ENCODE measurements at places on chromosomes 16 and 17. TPM values are rescaled to one million over a fixed set of nuclear protein-coding genes. Genes with fewer than 3 reads are reported as not detected.

The CDRT15L2 gene
- not detected for total RNA-seq

The SLC6A2 gene
- total RNA-seq, result 0.59 TPM

The HBZ gene
- not detected for total RNA-seq

- no peak for DNase-seq
- no peaks in the 10 kb centered on the region for H3K36me3 ChIP-seq
- no peaks in the 10 kb centered on the region for H3K4me1 ChIP-seq
- no peak overlapping the region for H3K27ac ChIP-seq
- H3K27me3 ChIP-seq, result no peaks in the 10 kb centered on the region
- no peak overlapping the region for H3K4me3 ChIP-seq
These were observed 77.0 kb upstream of the TMEM132E start for GRCh38 chr17:34502426-34502825.

- DNase-seq, result peak; percentile 43
- no peaks in the 10 kb centered on the region for H3K36me3 ChIP-seq
- no peaks in the 10 kb centered on the region for H3K4me1 ChIP-seq
- H3K27ac ChIP-seq, result peak overlapping the region; percentile 94
- H3K4me3 ChIP-seq, result peak overlapping the region; percentile 94
- H3K27me3 ChIP-seq, result no peaks in the 10 kb centered on the region
These were observed 2.5 kb downstream of the CARHSP1 start for GRCh38 chr16:8866118-8866883.

DNA sequence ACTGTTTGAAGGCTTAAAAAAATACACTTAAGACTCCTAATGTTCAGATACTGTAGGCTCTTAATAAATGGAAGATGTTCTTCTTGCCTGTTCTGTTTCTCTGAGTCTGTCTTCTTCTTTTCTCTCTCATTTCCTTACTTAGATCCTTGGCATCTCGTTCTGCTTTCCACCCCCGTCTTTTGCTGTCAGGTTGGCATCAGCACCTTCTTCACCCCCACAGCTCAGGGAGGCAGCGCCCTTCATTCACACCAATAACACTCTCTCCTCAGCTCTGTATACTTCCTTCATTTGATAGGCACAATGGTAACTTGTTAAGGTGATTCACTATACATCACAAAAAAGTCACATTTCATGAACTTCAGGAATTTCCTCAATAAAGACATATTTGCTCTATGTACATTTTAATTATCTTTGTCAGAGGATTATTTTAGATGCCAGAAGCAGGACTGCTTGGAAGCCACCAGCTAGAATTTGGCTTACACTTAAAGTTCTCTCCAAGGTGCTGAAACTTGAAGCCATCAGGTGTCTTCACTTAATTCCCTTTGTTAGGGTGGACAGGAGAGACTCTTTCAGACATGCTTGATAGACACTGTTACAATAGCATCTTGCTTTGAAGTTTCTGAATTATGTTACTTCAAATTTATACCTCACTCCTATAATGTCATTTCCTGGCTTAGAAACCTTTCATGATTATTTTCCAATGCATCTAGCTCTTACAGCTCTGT is 670.1 kb upstream of the C16orf82 start:
- no peaks in the 10 kb centered on the region for H3K36me3 ChIP-seq
- no peak overlapping the region for H3K4me3 ChIP-seq
- H3K27me3 ChIP-seq, result no peaks in the 10 kb centered on the region
- no peak for DNase-seq
- no peaks in the 10 kb centered on the region for H3K4me1 ChIP-seq
- H3K27ac ChIP-seq, result no peak overlapping the region

DNA sequence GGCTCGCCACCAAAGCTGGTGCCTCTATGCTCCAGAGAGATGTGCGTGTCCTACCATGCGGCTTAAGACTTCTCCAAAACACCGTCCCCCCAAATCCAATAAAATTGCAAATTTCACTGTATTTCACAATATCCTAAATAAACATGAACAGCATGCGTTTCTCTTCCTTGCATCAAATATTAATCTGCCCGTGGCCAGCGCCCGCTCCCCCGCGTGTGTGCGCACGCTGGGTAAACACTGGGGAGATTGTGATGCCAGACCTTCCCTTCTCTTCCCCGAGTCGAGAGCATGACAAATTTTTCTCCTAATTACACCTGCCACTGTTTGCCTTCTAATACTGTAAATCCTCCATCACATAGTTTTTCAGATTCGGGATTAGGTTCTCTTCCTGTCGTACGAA is 148.1 kb downstream of the MRM1 start:
- H3K36me3 ChIP-seq, result no peaks in the 10 kb centered on the region
- H3K27ac ChIP-seq, result no peak overlapping the region
- H3K27me3 ChIP-seq, result no peaks in the 10 kb centered on the region

DNA sequence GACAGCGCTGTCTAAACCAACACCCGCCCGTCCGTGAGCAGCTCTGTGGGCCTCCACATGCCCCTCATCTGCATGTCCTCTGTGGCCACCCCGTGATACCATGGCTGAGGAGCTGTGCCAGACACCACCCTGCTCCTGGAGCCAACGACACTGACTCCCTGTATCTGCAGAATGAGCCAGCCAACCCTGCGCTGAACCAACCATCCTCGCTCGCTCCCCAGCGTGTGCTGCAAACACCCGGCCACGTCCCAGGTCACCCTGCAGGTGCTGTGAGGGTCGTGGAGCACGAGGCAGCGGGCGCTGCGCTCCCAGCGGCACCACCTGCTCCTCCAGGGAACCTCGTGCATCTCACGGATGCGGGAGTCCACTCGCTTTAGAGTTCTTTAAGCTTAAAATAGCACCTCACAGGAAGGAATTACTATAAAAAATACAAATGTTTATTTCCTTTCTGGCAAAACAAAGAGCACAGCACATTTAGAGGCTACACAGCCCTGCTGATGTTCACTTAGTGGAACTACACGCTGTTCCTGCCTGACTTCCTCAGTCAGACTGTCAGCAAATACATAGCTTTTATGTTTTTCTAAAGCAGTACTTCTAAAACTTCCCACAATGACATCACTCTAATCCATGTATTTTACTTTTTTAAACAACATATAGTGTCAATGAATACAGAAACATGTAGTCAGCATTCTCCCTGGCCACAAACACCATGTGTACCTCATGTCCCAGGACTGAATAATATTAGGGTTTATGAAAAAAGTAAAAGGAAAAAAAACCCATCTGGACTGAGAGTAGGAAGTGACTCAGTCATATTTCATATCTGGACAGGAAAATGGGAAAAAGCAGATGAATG is 43.5 kb downstream of the MAP1LC3B start:
- no peak overlapping the region for H3K27ac ChIP-seq
- DNase-seq, result no peak
- H3K27me3 ChIP-seq, result no peaks in the 10 kb centered on the region
- H3K36me3 ChIP-seq, result no peaks in the 10 kb centered on the region
- peaks cover 10% of the 10 kb centered on the region for H3K4me1 ChIP-seq
- H3K4me3 ChIP-seq, result no peak overlapping the region

DNA sequence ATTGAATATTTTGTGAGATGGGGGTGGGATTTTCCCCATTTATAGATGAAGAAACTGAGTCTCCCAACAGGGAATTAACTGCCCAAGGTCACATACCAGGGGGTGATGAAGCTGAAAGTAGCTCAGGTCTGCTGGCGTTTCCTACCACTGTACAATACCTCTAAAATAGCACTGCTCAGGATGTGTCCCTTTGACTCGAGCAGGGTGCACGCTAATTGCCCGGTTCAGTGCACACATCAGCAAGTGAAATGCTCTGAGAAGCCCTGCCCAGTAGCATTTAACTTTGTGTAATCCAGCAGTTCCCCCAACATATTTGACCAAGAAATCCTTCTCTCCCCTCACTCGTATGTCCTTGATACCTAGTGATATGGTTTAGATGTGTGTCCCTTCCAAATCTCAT is 50.1 kb upstream of the DDX52 start:
- H3K36me3 ChIP-seq, result no peaks in the 10 kb centered on the region
- no peaks in the 10 kb centered on the region for H3K4me1 ChIP-seq
- peaks cover 6% of the 10 kb centered on the region for H3K27me3 ChIP-seq
- H3K4me3 ChIP-seq, result no peak overlapping the region

DNA sequence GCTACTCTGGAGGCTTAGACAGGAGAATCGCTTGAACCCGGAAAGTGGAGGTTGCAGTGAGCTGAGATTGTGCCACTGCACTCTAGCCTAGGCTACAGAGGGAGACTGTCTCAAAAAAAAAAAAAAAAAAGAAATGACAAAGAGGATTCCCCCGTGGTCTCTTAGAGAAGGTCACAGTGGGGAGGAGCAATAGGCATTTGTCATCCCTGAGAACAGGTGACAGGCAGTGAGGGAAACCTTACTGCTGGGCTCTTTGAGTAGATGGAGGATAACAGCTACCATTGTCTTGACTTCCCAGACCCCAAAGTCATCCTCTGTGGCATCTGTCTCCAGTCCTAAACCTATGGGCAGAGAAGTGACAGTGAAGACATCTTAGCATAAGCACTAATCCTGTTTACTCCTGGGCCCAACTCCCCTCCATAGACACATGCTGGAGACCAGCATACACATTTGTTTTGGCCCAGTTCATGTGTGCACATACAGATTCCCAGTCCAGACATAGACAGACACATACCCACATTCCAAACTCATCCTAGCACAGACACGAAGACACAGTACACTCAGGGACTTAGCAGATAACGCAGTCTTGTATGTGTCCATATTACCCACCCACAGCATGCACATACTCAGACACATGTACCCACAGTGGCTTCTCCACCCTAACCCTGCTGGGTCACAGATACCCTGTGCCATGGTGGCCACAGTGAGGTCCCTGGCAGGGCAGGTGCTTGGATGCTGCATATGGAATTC is 2.7 kb downstream of the ESRP2 start:
- H3K4me3 ChIP-seq, result no peak overlapping the region
- no peak for DNase-seq
- H3K4me1 ChIP-seq, result peaks cover 52% of the 10 kb centered on the region
